Stimulated activated naive CD4-positive, alpha-beta T cell (primary cell): ENCODE measurements at places on chromosomes 1 and 21.

DNA sequence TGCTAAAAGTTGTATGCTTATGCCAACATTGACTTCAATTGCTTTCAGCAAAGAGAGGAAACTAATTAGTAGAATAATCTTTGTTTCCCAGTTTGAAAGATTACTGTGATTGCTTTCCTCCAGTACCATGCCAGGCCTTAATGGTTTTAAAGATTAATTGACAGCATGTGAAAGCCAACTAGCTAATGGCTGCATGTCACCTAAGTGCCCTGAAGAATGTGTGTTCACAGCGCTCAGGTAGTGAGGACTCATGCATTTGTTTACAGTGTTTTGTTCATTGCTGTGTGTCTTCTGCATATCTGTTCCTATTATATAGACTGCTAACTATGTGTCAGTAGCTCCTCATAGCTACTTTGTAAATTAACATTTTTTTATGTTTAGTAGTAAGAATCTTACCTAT, 335.6 kb downstream of the LRRIQ3 start:
- DNase-seq, result no peak

DNA sequence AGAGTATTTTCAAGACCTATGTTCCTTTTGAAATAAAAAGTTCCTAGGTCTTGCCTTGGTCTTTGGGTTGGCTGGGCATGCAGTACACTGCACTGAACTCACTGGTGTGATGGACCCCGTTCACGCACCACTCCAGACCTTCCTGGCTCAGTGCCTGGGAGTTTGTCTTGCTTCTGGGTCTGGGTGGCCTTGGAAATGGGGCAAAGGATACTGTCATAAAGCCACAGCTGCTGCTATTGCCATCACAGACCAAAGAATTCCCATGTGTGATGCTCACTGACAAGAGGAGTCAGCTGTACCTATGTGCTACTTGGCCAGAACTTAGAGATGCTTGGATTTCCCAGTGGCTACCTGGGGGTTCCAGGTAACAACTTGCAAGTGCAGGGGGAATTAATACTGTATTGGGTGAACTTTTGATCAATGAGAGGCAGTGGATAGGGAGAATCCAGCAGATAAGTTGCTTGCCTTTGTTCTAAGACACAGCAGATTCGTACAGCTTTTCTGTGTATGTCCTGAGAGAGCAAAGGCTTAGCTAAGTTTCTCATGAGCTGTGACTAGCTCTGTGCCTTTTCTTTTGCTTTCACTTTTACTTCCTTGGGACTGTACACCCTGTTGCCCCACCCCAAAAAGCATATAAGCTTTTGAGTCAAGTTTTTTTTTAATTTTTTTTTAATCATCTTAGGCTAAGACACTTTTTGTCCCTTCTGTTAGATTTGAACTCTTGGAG, 115.3 kb downstream of the RUNX1 start:
- DNase-seq, result peak; percentile 28

DNA sequence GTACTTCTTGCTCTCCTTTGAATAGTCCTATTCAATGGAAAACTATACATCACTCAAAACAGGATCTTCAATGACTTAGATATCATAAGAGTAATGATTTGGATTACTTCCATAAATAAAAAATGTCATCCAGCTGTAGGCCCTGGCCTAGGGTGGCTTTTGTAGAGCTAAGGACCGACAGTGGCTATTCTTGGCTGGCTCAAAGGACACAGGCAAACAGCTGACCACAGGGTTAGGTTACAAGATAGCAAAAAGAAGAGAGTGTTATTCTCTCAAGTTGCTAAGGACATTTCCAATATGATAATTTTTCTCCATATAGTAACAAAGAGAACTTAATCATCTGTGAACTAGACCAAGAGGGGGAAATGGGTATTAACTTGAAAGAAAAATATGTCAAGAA, 495.1 kb downstream of the PLPP3 start:
- no peak for DNase-seq

- DNase-seq, result no peak
These were observed 3.1 kb downstream of the NUAK2 start for GRCh38 chr1:205318231-205318991.
